ENCODE measurements at places on chromosomes 6 and 20. TPM values are rescaled to one million over a fixed set of nuclear protein-coding genes. Genes with fewer than 3 reads are reported as not detected.

DNA sequence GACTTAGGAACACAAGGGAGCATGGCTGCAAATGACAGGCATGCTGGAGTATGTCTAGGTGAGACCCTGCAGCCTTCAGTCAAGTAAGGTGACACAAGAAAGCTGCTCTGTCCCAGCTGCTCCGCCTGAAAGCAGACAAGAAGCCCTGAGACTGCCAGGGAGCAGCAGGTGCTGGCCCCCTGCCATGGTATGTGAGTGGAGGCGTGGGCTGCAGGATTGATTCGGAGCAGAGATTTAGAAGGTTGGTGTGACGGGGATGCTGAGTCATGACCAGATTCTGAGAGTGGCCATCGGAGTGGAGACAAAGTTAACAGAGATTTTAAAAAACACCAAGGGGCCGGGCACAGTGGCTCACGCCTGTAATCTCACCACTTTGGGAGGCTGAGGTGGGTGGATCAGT, 17.8 kb downstream of the LRP11 start:
- no peak overlapping the region for H3K27ac ChIP-seq
- peaks cover 3% of the 10 kb centered on the region for H3K4me1 ChIP-seq
- peaks cover 2% of the 10 kb centered on the region for H3K27me3 ChIP-seq
- no peak overlapping the region for H3K4me3 ChIP-seq
- no peaks in the 10 kb centered on the region for H3K36me3 ChIP-seq
- DNase-seq: no peak

- H3K4me3 ChIP-seq: no peak overlapping the region
- no peaks in the 10 kb centered on the region for H3K36me3 ChIP-seq
- H3K4me1 ChIP-seq: no peaks in the 10 kb centered on the region
Observed at GRCh38 chr20:37259865-37260264, 1.7 kb downstream of the GHRH start.

- H3K36me3 ChIP-seq: no peaks in the 10 kb centered on the region
- no peaks in the 10 kb centered on the region for H3K4me1 ChIP-seq
- no peak overlapping the region for H3K4me3 ChIP-seq
- no peaks in the 10 kb centered on the region for H3K27me3 ChIP-seq
- no peak overlapping the region for H3K27ac ChIP-seq
Observed at GRCh38 chr6:9248133-9248532, 812.8 kb upstream of the SLC35B3 start.

DNA sequence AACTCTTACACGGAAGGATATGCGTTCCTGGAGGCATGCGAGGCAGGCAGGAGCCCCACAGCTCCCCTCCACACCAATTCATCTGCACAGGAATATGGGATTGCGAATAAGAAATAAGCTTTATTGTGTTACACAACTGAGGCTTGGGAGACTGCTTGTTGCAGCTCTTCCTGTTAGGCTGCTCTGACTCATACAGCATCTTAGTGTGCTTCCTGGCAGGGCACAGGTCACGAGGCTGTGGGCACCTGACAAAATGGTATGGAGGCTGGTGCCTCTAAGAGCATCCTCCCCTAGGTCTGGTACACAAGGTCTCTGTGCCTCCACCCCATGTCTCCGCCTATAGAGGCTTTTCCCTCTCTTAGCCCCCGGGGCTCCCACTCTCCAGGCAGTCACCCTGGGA, 6.8 kb downstream of the SLC22A3 start:
- H3K4me1 ChIP-seq: peaks cover 1% of the 10 kb centered on the region
- H3K4me3 ChIP-seq: no peak overlapping the region

GRCh38 chr20:41098703-41099250, 38.6 kb upstream of the PLCG1 start:
- H3K4me1 ChIP-seq: peaks cover 2% of the 10 kb centered on the region
- no peak for DNase-seq
- H3K36me3 ChIP-seq: peaks cover 77% of the 10 kb centered on the region
- H3K27ac ChIP-seq: no peak overlapping the region
- no peaks in the 10 kb centered on the region for H3K27me3 ChIP-seq

CGA gene
- polyA plus RNA-seq: not detected

GRCh38 chr20:16622501-16622900, 49.3 kb upstream of the KIF16B start:
- H3K4me3 ChIP-seq: no peak overlapping the region
- no peaks in the 10 kb centered on the region for H3K27me3 ChIP-seq
- no peak overlapping the region for H3K27ac ChIP-seq
- DNase-seq: no peak
- H3K36me3 ChIP-seq: no peaks in the 10 kb centered on the region

TUBB1 gene
- polyA plus RNA-seq: not detected

DNA sequence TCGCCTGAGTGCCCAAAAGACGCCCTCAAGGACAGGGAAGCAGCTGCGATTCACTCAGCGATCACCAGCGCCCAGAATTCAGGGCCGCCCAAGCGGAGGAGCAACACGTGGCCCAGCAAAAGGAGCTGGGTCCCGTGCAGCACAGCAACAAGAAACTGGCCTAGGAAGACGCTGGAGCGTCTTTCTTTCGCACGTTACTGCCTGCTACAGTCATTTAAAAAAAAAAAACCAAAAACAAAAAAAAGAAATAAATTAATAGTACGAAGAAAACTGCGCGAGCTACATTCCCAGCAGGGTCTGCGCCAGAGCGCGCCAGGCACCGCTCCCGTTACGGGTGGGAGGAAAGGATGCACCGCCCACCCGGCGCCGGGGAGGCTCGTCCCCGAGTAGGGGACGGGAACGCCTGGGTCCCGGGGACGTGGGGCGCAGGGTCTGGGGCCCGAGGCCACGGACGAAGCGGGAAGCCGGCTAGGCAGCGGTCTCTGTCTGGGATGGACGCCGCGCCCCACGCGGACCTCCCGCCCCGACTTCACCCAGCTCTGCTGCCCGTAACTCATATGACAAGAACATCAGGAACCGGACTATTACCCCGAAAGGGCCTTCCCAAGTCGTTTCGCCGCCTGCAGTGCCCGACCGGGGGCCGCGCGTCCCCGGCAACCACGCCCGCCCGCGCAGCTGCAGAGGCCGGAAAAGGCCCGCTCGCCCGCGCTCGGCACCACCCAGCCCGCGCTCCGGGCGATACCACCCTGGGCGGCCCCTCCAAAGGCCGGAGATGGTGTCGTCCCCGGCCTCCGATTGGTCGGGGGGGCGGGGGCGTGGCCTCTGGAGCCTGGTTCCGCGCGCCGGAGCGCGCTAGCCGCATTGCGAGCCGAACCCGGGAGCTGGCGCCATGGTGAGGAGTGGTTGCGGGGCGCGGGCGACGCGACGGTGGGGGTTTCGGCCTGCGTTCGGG, at the start of gene NOP56:
TSS of gene NOP56 (plus strand) at position 861 of the 952 bp plus-strand sequence. CDS start at position 890, 29 bp downstream.
- H3K36me3 ChIP-seq: no peaks in the 10 kb centered on the region
- peak; percentile 99 for DNase-seq
- no peaks in the 10 kb centered on the region for H3K27me3 ChIP-seq
- H3K4me3 ChIP-seq: peak within 1 kb of the TSS; percentile 88
- H3K4me1 ChIP-seq: peaks cover 39% of the 10 kb centered on the region
- H3K27ac ChIP-seq: peak within 1 kb of the TSS; percentile 95

ISM1 gene
- polyA plus RNA-seq: 0.49 TPM

GRM4 gene
- not detected for polyA plus RNA-seq

DNA sequence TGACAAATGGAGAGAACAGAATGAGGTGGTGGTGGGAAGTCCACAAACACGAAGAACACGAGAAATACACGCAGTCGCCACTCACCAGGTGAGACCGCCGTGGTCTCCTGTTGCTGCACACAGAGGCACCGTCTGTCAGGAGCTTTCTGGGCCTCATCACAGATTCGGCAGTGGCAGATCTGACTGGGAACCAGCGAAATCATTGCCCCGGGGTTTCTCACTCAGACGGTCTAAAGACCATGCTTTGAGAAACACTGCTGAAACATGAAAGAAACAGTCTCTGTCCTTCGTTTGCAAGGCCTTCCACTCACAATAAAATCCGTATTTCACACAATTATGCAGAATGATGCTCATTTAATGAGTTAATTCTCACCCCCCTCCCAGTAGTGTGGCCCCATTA, 130.9 kb upstream of the AFDN start:
- H3K4me1 ChIP-seq: peaks cover 21% of the 10 kb centered on the region
- no peaks in the 10 kb centered on the region for H3K36me3 ChIP-seq
- no peak overlapping the region for H3K4me3 ChIP-seq
- no peak for DNase-seq
- peaks cover 7% of the 10 kb centered on the region for H3K27me3 ChIP-seq
- no peak overlapping the region for H3K27ac ChIP-seq

DNA sequence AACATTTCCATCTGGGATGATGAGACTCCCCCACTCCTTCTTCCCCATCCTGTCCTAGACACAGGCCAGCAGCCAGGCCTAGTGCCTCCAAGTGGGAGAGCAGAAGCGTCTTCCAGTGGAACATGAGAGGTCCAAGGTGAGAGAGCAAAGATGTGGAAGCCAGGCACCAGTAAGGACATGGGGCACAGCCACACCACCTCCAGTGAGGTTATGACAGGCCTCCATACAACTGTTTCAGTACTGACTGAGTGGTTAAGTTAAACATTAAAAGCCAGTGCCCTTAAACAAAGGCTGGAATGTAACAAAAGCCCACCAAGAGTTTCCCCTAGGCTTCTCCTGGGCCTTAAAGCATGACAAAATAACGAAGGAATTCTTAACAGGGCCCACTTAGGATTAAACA, 5.3 kb downstream of the ZBTB24 start:
- no peaks in the 10 kb centered on the region for H3K27me3 ChIP-seq
- H3K27ac ChIP-seq: peak overlapping the region; percentile 68
- H3K36me3 ChIP-seq: peaks cover 89% of the 10 kb centered on the region
- no peak for DNase-seq
- H3K4me1 ChIP-seq: peaks cover 46% of the 10 kb centered on the region

STMND1 gene
- not detected for polyA plus RNA-seq

- DNase-seq: no peak
- no peaks in the 10 kb centered on the region for H3K27me3 ChIP-seq
- H3K27ac ChIP-seq: no peak overlapping the region
- peaks cover 7% of the 10 kb centered on the region for H3K4me1 ChIP-seq
- peaks cover 16% of the 10 kb centered on the region for H3K36me3 ChIP-seq
Observed at GRCh38 chr6:41688256-41688965, 47.0 kb downstream of the TFEB start.

GRCh38 chr6:43724914-43725642, 37.5 kb upstream of the MRPS18A start:
- H3K4me1 ChIP-seq: peaks cover 33% of the 10 kb centered on the region
- H3K27me3 ChIP-seq: no peaks in the 10 kb centered on the region
- H3K27ac ChIP-seq: peak overlapping the region; percentile 65
- DNase-seq: peak; percentile 81
- H3K4me3 ChIP-seq: peak overlapping the region; percentile 51
- no peaks in the 10 kb centered on the region for H3K36me3 ChIP-seq

GRCh38 chr20:40891351-40891750, 137.3 kb upstream of the TOP1 start:
- H3K4me1 ChIP-seq: peaks cover 6% of the 10 kb centered on the region
- H3K36me3 ChIP-seq: no peaks in the 10 kb centered on the region
- H3K27me3 ChIP-seq: no peaks in the 10 kb centered on the region

NRM gene
- polyA plus RNA-seq: 5.4 TPM

- no peak for DNase-seq
- H3K27me3 ChIP-seq: no peaks in the 10 kb centered on the region
- H3K4me3 ChIP-seq: no peak overlapping the region
- H3K27ac ChIP-seq: no peak overlapping the region
Observed at GRCh38 chr6:129089357-129089756, 206.4 kb downstream of the LAMA2 start.

DNA sequence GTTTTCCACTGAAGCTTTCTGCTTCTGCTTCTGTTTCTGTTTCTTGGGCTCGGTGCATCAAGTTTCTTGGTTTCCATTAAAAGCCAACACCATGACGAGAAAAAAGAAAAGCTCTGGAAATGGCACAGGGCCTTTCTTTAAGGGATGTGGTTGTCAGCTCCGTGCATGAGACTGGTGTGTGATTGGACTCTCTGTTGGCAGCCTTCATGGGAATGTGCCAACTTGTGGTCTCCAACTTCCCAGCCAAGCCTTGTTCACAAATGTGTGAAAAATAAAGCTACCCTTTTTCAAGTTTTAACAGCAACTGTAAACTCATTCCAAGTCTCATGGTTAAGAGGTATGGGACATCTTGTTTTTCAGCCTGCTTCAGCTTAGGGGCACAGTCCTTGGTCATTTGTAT, 68.7 kb upstream of the CST7 start:
- H3K27me3 ChIP-seq: peaks cover 15% of the 10 kb centered on the region
- no peaks in the 10 kb centered on the region for H3K4me1 ChIP-seq
- no peak overlapping the region for H3K27ac ChIP-seq
- H3K4me3 ChIP-seq: no peak overlapping the region
- H3K36me3 ChIP-seq: peaks cover 13% of the 10 kb centered on the region

LY6G6D gene
- polyA plus RNA-seq: not detected

DNA sequence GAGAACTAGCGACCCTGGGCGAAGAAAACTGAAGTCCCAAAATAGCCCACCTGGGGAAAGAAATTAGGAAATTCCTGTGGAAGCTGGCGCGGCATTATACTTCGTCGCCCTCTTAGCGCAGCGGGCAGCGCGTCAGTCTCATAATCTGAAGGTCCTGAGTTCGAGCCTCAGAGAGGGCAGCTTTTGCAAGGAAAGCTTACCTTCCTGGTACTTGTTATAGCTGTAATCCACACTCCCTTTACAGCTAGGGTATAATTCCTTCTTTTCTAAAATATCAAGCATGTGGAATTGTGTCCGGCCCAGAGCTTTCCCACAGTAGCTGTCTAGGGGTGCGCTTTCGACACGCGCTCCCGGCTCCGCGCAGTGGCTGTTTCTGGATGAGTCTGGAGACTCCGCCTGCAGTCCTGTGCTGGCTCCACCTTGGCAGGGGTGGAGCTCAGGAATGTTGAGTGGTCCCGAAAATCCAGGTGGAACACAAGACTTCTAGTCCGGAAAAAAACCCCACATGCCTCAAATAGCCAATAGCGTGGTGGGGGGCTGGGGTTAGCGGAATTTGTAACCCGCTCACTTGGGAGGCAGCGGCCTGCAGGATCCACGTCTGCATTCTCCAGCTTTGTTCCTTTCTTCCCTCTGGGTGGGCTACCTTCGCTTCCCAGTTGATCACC, 83.7 kb upstream of the ZNF322 start:
- no peak overlapping the region for H3K4me3 ChIP-seq
- peaks cover 3% of the 10 kb centered on the region for H3K4me1 ChIP-seq

DNA sequence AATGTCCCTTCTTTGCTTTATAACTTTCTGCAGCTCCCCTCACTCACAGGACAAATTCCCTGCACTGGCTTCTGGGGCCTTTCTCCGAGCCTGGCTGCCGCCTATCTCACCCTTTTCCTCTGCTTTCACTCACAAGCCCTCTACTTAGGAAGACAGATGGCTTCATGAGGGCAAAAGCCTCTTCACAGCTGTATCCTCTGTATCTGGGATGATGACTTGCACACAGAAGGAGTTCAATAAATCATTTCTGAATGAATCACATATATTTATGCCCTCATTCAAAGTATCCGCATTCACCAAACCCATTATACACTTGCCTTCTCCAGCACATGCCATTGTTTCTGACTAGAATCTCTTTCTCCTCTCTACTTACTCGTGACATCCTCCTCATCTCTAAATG, 159.0 kb upstream of the RIPOR2 start:
- no peaks in the 10 kb centered on the region for H3K27me3 ChIP-seq
- no peak overlapping the region for H3K27ac ChIP-seq
- peaks cover 71% of the 10 kb centered on the region for H3K36me3 ChIP-seq
- H3K4me1 ChIP-seq: peaks cover under 1% of the 10 kb centered on the region
- no peak for DNase-seq
- H3K4me3 ChIP-seq: no peak overlapping the region

GRCh38 chr6:137001299-137001976, 43.3 kb downstream of the IL20RA start:
- no peak overlapping the region for H3K4me3 ChIP-seq
- no peak for DNase-seq
- H3K36me3 ChIP-seq: no peaks in the 10 kb centered on the region

- DNase-seq: no peak
- H3K4me1 ChIP-seq: peaks cover 79% of the 10 kb centered on the region
- H3K27me3 ChIP-seq: no peaks in the 10 kb centered on the region
- H3K4me3 ChIP-seq: peak overlapping the region; percentile 67
- H3K27ac ChIP-seq: peak overlapping the region; percentile 70
- H3K36me3 ChIP-seq: no peaks in the 10 kb centered on the region
Observed at GRCh38 chr6:142932889-142933288, 12.1 kb downstream of the HIVEP2 start.

All from naive thymus-derived CD8-positive, alpha-beta T cell (primary cell).